ENCODE measurements at places on chromosomes 1 and 21.

DNA sequence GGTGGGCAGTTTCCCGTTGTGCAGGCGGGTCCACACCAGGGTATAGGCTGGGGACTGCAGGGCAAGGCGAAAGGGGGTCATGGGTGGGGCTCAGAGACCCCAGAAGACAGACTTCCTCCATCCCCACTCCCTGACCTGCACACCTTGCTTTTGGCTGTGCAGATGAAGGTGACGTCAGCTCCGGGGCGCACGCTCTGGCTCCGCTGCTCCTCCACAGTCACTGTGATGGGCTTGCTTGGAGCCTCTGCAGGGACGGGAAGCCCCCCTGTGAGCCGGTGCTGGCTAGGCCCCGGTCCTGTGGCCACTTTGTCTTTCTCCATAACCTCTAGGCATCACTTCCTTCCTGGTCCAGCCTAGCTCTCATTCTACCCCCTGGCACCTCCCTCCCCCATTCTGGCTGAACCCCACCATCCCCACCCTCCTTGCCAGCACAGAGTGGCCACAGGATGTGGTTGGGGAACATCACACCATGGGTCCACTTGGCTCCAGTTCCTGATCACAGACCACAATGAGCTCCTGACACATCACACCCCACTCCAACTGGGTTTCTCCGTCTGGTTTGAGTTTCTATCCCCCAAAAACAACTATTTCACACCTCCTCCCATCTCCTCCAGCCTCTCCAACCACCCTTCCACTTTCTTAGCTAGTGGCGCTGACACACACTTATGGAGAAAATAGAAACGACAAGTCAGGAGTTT is 45.2 kb downstream of the LDLRAD2 start:
- DNase-seq: no peak

GRCh38 chr1:10698726-10699469 is 97.5 kb downstream of the CASZ1 start:
- no peak for DNase-seq

DNA sequence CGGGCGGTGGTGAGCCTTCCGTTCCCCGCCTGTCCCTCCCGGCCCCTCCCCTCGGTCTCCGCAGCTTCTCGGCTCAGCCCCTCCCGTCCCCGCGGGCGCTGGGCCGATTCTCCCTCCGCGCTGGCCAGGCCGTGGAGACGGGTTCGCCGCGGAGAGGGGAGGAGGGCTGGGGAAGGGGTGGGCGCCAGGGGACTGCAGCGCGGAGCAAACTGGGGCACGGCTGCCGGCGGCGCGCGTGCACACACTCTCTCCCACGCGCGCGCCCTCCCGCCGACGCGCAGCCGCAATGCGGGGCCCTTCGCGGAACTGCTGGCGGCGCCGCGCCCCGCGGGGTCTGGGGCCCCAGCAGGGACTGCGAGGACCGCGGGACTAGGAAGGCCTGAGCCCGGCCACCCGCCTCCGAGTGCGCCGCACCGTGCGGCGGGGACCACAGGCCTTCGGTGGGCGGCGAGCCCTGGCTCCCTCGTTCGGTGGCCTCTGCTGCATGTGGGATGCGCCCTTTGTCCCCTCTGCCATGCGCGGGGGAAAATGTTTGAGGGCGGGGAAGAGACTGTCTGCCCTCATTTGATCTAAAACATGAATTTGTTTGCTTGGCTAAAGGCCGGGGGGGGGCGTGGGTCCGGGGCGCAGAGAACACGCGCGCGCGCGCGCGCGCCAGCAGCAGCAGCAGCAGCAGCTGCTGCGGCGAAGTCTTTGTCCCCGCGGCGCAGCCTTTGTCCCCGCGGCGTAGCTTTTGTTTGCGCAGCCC is 90.7 kb upstream of the VAMP3 start:
- peak; percentile 2 for DNase-seq

GRCh38 chr1:234692966-234693580 is 83.1 kb upstream of the IRF2BP2 start:
- DNase-seq: no peak

- DNase-seq: no peak
Observed at GRCh38 chr1:108512239-108513043, 47.5 kb upstream of the EEIG2 start.

DNA sequence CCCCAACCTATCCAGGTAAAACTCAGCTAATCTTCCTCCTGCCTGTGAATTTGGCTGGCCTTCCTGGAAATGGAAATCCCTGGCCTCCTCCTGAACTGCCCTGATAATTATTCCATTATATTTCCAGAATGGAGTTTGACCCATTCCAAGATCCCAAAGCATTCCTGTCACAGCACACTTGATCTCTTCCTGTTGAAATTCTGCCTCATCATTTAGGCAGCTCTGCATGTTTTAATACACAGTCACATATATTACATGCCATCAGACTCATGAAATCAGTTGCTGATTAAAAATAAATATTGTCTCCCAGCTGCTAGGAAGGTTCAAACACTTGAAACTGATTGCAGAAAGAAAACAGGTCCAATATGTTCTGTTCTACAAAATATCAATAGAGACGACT is 148.2 kb upstream of the PALMD start:
- no peak for DNase-seq

DNA sequence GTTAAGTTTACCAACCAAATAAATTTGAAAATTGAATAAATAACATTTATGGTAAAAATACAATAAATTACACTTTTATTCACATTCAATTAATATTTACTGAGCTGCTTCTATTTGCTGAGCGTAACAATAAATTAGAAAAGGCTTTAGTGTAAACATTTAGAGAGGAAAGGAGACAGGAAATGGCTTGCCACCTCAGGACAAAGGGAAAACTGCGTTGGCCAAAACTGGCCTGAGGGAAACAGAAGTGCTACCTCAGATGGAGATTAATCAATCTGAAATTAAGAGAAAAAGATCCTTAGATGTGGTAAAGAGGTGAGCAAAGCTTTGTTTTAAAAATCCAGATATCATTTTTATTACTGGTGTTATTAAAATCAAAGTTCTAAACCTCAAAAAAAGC is 128.0 kb downstream of the SLC44A5 start:
- DNase-seq: no peak

GRCh38 chr21:15282665-15283064 is 217.9 kb upstream of the NRIP1 start:
- no peak for DNase-seq

- no peak for DNase-seq
Observed at GRCh38 chr21:38503583-38503982, 5.3 kb upstream of the ERG start.

GRCh38 chr1:197598935-197599334 is 176.3 kb downstream of the DENND1B start:
- DNase-seq: no peak

DNA sequence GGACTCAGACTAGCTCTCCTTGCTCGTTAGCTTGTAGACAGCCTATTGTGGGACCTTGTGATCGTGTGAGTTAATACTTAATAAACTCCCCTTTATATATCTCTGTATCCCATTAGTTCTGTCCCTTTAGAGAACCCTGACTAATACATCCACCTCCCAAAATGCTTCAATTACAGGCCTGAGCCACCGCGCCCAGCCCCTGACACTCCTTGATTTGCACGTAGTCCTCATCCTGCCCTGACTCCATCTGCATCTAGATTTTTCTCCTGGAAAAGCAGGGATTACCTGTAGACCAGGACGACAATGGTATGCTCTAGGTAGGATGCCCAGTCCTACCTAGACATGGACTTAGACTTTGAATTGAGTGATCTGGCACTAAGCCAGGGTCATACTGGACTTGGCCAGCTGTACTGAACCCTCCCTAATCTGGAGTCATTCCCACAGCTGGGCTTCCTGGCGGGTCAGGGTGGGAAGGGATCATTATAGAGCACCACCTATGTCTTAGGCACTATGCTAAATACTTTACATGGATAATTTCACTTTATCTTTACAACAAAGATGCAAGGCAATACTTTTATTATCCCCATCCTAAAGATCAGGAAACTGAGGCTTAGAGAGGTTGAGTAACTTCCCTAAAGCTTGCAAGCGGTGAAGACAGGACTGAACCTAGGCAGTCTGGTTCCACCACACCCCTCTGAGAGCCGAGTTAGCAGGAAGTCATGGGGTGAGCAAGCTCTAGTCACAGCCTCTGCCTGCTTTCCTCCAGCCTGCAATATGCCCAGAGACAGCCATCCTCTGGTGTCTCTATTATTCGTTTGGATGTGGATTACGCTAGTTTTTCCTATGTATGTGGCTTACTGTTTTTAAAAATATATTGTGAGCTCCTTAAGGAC is 89.4 kb downstream of the DTL start:
- DNase-seq: no peak

DNA sequence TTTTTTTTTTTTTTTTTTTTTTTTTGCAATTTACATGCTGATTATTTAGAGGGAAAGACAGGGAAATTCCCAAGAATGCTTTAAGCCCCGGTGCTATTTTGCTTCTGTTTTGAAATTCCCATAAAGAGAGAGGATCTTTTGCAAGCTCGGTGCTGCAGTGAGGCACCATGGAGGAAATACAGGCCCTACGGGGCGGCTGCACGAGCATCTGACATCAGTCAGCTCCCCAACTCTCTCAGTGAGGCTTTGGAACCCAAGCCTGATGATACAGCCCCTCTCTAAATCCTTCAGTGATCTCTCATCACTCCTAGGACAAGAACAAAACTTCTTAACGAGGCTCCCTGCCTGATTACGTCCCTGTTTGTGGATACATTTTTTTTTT is 791 bp upstream of the CHI3L1 start:
- no peak for DNase-seq

DNA sequence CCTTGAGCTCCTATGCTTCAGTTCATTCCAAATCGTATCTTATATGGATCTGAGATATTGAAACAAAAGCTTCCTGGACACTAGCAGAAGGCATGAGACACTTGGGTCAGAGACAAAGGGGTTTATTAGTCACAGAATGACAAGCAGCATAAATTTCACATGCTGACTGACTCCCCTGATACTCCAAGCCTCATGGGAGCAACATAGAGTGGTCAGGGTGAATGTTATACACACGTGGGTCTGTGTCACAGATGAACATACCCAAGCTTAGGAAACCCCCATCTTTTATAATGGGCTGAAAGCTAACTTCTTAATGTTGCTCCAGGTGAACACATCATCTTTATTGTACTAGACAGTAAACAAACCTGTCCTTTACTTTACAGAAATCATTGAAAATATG is 599.9 kb upstream of the RGS18 start:
- DNase-seq: no peak

- DNase-seq: peak; percentile 0
Observed at GRCh38 chr21:15560383-15561056, 169.3 kb upstream of the USP25 start.

DNA sequence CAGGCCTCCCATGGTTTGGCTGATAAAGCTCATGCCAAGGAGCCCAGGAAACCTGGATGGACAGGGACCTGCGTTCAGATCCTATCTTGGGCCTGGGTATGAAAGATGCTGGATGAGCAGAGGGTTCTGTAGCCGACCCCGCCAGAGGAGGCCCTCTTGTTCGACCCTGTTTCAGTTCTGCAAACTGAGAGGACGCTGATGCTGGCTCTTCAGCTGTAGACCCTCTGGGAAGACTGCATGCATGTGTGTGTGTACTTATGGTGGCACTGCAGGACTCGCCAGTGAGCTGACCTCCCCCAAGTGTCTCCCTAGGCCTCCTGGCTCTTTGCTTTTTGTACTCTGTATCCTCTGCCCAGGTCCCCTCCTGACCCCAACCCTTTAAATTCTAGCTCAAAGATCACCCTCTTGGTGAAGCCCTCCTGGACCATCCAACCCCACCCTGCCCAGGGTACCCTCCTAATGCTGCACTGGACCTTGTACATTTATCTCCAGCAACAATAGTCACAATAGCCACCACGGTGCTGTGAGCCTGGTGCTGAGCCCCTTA is 1.6 kb downstream of the EPS8L3 start:
- no peak for DNase-seq

DNA sequence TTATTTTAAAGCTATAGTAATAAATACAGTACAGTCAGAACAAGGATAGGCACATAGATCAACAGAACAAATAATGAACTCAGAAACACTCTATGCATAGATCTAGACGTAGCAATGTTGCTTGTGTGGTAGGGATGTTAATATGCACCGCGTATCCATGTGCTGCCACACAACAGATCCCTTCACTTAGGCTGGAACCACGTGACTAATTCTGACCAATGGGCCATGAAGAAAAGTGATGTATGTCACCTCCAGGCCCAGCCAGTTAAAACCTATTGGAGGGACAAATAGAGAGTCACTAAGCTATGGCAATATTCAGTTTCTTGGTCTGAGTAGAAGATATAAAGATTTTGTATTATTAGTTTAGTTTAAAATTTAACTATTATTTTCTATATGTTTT is 91.4 kb downstream of the ADAMTS1 start:
- DNase-seq: no peak

- no peak for DNase-seq
Observed at GRCh38 chr1:201639391-201639790, 100.5 kb downstream of the NAV1 start.

- DNase-seq: no peak
Observed at GRCh38 chr1:1069711-1070676, 4.1 kb downstream of the RNF223 start.

DNA sequence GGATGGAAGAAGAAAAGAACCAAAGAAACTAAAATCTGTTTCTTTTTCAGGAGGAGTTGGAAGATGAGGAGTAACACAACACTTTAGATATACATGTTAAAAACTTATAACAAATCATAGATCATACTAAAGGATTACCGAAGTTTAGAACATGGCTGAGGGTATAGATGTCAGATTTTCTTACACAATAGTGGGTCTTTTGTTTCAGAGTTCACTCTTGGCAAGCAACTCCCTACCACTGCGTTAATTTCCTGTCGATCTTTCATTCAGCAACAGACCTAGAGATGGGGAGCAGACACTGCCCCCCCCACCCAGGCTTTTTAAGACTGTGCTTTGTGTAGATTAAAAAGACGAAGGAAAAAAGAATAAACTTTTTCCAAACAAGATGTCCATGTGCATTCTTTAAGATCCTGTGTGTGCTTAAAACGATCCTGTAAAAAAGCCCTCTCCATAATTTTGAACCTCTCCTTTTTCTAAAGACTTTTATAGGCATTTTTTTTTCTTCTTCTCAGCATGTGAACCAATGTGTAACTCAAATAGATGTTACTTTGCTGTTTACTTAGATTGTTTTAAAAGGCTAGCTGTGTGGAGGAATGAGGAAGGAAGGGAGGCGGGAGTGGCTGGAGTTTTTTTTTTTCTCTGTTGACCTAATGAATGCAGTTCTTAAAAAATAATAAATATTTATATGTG is 50.4 kb downstream of the NFIA start:
- DNase-seq: no peak

DNA sequence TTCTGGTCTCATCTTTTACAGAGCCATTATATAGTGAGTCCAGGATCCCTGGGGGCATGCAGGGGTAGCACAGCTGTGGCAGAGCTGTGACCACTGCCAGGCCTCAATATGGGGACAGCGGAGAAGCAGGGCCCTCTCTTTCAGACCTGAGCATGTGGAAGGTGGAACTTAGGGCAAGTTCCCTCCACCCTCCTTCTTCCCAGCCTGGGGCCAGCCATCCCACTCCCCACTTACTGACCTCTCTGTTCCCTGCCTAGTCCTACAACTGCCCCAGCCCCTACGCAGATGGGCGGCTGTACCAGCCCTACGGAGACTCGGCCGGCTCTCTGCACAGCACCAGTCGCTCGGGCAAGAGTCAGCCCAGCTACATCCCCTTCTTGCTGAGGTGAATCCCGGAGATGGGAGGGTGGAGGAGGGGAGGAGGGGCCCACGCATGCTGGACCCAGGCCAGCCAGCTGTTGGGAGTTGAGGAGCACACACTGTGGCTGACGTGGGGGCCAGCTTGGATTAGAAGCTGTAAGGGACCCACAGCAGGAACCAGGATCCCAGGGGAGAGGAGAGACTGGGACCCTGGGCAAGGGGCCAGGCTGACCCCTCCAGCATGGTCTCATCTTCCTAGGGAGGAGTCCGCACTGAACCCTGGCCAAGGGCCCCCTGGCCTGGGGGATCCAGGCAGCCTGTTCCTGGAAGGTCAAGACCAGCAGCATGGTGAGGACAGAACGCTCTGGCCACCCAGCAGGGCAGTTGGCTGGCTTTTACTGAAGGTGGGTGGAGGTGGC is 10.7 kb downstream of the PSRC1 start:
- DNase-seq: no peak
